Fibroblast of lung (primary cell): ENCODE measurements at places on chromosomes 5 and 9. TPM values are rescaled to one million over a fixed set of nuclear protein-coding genes. Genes with fewer than 3 reads are reported as not detected.

- DNase-seq: no peak
These were observed 132.0 kb downstream of the NSG2 start for GRCh38 chr5:174177531-174177930.

DNA sequence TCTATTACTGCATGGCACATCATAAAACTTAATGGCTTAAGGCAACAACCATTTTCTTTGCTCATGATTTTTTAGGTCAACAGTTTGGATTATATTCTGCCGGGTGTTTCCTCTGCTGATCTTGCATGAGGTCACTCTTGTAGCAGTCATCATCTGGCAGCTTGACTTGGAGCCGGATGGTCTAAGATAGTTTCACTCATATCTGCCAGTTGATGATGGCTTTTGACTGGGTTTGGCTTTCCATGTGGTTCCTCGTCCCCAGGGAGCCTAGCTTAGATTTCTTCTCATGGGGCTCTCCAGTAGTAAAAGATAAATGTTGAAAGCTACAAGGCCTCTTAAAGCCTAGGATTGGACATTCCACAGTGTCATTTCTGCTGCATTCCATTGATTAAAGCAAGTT lies 27.4 kb downstream of the LNPEP start:
- peak; percentile 70 for DNase-seq

DNA sequence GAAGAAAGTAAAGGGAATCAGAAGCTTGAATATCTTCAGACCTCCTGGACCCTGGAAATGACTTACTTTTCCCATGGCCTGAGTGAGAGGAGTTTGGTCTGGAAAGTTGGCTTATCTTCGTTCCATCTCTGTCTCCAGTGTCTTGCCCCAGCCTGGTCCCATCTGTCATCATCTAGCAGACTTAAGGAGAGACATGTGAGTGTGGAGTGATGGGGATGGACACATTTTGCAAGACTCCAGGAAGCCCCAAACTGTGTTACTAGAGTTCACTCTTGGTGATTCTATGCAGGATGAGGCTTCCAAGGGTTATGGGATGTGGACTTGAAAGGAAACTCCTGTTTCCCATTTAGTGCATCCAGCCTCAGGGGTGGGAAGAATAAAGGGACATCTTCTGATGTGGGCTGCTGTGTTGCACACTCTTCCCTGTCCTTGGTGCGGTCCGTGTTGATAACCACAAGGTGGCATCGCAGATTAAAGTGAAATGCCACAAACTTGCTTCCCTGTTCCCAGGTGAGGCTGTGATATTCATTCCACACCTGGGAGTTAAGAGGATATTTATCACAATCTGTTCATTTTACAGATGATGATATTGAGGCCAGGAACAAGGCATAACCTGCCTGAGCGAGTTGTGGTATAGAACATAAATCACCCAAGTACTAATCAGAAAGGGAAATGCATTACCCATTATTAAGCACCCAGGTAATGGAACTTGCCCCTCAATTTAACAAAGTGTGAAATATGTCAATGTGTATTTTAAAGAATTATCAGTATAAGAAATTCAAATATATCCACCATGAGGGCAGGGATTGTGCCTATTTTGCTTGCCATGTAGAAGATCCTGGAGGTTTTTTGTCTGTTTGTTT lies 269.9 kb upstream of the PAPPA start:
- peak; percentile 34 for DNase-seq

Gene BRD8
- total RNA-seq: 38.5 and 47.4 TPM in 2 replicates

Gene QRFP
- total RNA-seq: not detected in 2 replicates

Gene IFNK
- not detected in 2 replicates for total RNA-seq

DNA sequence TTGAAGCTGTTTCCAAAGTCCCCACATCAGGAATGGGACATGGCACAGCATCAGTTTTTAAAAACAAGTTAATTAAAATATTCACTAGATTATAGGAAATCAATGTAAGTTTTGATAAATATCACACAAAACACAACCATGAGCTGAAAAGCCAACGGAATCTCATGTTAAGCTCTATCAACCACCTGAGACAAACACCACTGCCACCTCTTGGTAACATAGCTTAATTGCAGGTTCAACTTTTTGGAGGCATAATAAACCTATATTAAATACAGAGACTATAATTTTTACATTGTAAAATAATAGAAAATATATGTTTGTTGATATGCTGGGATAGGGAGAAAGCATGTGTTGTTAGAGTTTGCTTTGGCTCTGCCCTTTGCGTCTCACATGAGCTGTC lies 126.1 kb downstream of the SV2C start:
- no peak for DNase-seq

DNA sequence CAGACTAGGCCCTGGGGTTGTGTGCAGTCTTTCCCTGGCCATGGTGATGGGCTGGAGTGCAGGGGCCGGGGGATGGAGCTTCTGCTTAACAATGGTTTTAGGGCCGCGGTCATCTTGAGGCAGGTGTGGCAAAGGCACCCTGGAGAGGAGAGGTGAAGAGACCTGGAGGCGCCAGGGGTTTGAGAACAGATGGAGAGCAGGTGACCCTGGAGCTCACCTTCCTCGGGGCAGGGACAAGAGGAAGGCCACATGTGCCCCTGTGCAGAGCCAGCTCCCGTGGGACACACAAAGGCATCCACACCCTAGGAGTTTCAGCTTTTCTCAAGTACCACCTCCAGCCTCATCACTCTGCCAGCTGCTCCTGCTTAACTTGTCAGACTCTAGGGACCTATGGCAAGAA lies 46.4 kb upstream of the SH3GL2 start:
- DNase-seq: no peak

DNA sequence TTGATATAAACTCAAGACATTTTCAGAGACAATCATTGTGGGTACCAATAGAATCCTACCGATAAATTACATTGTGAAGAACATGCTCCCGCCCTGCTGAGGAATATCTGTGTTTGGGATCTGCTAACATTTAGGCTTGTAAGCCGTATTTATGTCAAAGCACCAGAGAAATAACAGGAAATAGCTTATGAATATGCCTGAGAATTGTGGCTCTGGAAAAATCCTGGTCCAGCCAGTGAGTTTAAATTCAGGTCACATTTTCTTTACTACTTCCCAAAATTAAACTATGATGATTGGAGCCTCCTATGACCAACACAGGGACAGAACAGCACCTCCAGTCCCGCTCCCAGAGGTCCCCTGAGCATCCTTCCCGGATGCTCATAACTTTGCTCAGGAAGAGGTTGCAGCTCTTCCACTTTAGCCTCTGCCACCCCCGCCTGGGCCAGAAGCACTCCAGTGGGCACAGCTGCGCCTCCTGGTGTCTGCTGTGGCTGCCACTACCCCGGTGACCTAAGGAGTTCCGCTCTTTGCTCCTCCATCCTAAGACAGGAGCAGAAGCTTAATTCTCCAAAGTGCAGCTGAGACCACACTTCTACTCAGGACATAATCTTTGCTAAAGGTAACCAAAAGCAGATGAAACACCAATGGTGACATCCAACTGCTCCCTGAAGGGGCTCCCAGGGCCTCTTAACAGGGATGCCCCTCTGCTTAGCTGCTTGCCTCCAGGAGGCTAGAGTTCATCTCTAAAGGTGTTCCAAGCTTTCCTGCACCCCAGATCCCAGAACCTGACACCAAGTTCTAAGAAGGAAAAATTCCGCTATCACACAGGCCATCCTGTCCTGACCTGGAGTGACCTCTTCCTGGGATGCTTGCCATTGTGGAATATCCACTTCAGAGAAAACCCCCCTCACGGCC lies 58.8 kb downstream of the SLC1A1 start:
- no peak for DNase-seq

GRCh38 chr9:104987743-104988142 lies 59.8 kb upstream of the ABCA1 start:
- no peak for DNase-seq

Gene FBP2
- total RNA-seq: not detected in 2 replicates

DNA sequence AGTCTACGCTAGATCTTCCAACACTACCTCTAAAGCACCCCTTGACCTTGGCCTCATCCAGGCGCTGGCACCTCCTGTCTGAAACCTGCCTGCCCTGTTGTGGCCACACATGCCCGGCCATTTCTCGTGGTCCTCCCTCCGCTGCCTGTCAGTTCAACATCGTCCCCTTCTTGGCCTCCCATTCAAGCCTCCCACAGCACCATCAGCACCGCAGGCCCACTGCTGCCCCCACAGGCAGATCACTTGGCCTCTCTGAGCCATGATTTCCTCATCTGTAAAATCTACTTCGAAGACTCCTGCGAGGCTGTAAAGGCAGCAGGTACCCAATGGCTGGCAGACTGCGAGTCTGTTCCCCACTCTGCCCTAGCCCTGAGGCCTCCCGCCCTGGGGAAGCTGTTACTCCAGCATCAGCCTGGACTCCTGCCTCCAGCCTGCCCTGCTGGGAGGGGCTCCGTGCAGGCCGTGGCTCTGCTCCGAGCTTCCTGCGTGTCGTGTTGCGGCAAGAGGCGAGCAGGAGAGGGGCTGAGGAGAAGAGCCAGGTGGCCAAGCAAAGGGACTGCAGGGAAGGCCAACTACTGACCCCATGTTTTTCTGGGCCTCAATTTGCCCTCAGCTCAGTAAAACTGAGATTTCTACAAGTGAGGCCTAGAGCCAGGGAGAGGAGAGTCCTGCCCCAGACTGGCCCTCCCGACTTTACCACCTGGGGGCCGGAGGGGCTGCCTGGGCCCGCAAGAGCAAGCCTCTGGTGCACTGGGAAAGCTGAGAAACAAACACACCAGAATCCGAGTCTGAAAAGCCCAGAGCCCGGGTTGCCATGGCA lies 70.5 kb upstream of the LRRTM2 start:
- DNase-seq: no peak

Gene GABRB2
- under 0.01 TPM in 2 replicates for total RNA-seq

GRCh38 chr9:106958955-106959657 lies 96.1 kb downstream of the ZNF462 start:
- peak; percentile 86 for DNase-seq

- peak; percentile 62 for DNase-seq
These were observed at the start of gene FBXO10 for GRCh38 chr9:37575921-37576721. FBXO10 (minus strand) TSS chr9:37576380; CDS start chr9:37541768, 34,612 bp downstream.

DNA sequence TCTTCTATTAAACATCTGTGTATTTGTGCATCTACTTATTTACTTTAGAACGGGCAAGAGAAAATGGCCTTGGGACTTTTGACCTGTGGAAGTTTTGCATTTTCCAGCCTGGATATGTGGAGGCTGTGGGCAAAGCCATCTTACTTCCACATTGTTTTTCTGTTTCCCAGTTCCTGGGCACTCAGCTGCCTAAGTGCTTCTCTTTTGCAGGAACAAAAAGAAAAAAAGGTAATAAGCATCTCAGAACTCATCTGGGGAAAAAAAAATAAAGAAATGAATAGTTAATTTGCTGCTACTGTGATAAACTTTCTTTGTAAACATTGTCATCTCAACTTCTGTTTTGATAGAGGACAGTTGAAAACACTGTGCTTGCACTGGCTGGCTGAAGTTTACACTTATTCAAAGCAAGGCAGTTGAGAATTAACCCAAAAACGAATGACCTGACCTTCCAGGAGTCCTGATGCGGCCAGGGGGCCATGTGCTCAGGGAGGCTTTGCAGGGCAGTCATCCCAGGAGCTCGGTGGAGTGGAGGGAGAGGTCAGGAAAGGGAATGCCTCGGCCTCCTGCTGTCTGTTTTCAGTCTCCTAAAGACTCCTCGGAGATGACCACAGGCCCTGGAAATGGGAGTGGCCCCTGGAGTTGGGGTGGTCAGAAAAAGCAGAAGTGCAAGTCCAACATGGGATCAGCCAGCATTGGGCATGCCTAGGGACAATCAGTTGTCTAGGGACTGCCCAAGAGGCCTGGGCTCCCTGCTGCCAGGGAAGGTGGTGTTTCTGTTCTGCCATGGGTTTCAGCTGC lies 75.5 kb downstream of the RAI14 start:
- DNase-seq: no peak

- no peak for DNase-seq
These were observed 57.2 kb downstream of the CDC42SE2 start for GRCh38 chr5:131321066-131321465.

GRCh38 chr5:137209232-137209809 lies 289.8 kb downstream of the SPOCK1 start:
- DNase-seq: peak; percentile 22

- DNase-seq: peak; percentile 69
These were observed 48.7 kb downstream of the PCSK1 start for GRCh38 chr5:96384353-96384752.

Gene ANKS6
- total RNA-seq: 9.6 and 10.3 TPM in 2 replicates

GRCh38 chr9:72807765-72808445 lies 144.9 kb downstream of the ALDH1A1 start:
- DNase-seq: no peak

Gene NAIP
- 1.5 and 3.8 TPM in 2 replicates for total RNA-seq

Gene TRIM41
- total RNA-seq: 13.9 and 17.0 TPM in 2 replicates
